Myocyte (in vitro differentiated cells): ENCODE measurements at places on chromosomes 1 and 21. TPM values are rescaled to one million over a fixed set of nuclear protein-coding genes. Genes with fewer than 3 reads are reported as not detected.

- DNase-seq, result peak; percentile 9
These were observed 5.0 kb downstream of the VANGL2 start for GRCh38 chr1:160405331-160405877.

DNA sequence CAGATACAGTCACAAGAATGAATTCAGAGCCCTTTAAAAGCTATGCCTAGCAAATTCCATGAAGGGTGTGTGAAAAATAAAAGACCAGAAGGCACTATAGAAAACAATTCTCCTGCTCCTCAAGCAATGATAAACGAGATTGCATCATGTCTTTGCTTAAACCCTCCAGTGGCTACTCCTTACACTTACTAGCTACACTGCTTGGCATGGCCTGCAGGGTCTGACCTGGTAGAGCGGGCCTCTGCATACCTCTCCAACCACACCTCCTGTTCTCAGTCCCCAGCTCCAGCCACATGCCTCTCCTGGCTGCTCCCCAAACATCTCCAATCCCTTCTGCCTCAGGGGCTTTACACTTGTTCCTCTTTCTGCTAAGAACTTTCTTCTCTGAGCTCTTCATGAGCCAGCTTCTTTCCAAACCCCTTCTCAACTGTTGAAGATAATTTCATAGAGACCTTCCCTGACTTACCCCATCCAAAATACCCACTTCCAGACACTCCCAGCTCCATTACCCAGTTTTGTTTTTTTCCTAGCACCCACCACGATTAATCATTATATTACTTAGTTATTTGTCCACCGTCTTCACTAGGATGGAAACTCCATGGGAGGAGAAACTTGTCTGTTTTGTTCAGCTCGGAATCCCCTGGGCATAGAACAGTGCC lies 11.2 kb upstream of the CREG1 start:
- DNase-seq, result peak; percentile 63

The NRIP1 gene
- total RNA-seq, result 29.0 and 37.3 TPM in 2 replicates

- no peak for DNase-seq
These were observed 63.8 kb downstream of the TGFB2 start for GRCh38 chr1:218408942-218409341.

GRCh38 chr1:26993237-26994019 lies at the start of gene TRNP1:
Gene TRNP1, plus strand, starts transcription at chr1:26993692. Its CDS starts 95 bp downstream, at chr1:26993787.
- peak; percentile 52 for DNase-seq

DNA sequence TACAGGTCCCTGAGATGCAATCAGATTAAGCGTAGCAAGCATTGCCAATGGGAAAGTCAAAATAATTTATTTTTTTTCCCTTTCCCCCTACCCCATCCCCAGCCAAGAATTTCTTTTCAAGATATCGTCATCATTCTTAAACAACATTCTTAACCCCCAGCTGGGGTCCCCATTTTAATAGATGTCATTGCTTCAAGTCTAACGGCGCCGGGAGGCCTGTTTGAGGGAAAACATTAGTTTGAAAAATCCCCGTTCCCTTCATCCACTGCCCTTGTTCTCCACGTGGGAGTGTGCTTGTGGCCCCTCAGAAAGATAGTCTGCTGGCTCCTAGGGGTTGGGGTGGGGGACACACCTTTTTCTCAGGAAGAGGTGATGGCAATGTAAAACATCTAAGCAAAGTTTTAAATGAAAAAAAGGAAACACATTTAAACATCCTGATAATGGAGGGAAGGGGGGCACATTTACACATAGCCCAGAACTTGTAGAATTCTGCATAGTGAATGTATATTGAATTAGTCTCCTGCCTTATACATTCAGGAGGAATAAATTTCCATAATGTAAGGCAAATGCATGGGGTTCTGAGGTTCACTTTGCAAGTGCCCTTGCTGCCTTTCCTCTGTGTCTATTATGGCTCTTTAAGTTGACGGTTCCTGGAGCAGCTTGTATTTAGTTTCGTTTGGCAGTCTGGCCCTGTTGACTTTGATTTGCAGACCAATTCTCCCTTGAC lies 6.8 kb downstream of the TRNP1 start:
- no peak for DNase-seq

GRCh38 chr1:28783363-28783762 lies 28.6 kb upstream of the OPRD1 start:
- DNase-seq, result no peak

The FALEC gene
- total RNA-seq, result not detected in 2 replicates

DNA sequence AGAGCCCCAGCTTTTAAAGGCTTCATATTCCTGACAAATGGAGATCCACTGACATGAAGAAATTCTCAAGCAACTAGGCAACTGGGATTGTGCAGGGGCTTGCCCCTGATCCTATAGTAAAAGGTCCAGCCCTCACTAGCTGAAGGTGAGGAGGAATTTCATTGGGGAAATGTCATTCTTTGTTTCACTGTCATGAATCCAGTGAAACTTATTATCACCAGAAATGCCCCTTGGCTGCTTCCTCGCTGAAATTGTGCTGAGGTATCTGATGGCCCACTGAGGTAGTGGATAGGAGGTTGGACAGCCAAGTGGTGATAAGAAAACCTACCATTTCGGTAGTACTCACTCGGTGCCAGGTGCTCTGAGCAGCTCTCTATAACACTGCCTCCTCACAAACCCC lies 36.2 kb downstream of the CCN1 start:
- DNase-seq, result no peak

The BTBD8 gene
- total RNA-seq, result 3.9 and 6.0 TPM in 2 replicates

DNA sequence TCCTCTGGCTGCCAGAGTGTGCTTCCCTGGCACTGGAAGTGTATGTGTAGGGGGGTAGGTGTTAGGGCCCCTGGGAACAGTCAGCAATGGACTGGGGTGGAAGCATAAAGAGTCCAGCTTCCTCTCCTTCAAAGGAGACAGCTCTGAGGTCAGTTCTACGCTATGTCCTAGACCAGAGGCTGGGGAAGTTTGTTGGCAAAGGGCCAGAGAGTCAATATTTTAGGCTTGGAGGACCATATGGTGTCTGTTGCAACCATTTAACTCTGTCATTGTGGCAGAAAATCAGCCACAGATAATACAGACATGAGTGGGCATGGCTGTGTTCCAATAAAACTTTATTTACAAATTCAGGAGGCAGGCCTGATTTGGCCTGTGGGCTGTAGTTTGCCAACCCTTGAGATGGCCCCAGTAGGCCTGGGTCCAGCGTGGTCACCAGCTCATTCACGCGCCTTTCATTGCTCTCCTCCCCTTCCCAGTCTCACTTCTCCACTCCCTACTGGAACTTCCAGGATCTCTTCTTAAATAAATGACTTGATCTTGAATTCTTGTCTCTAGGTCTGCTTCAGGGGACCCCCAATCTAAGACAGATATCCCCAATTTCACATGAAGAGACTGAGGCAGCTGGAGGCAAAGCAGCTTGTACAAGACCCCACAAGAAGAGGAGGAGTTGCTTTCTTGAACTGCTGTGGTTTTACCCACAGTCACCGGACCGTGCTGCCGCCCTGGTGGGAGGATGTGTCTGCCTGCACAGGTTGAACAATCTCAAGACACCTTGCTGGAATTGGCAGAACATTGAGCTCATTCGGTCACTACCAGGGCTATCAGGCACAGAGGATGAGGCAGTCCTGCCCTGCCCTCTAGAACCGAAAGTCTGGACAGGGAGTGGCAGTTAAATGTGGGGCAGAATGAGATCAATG lies 162.4 kb upstream of the POU3F1 start:
- DNase-seq, result no peak

GRCh38 chr1:169200319-169200718 lies 93.8 kb downstream of the ATP1B1 start:
- no peak for DNase-seq

GRCh38 chr1:35112668-35113067 lies 33.5 kb downstream of the ZMYM1 start:
- no peak for DNase-seq

DNA sequence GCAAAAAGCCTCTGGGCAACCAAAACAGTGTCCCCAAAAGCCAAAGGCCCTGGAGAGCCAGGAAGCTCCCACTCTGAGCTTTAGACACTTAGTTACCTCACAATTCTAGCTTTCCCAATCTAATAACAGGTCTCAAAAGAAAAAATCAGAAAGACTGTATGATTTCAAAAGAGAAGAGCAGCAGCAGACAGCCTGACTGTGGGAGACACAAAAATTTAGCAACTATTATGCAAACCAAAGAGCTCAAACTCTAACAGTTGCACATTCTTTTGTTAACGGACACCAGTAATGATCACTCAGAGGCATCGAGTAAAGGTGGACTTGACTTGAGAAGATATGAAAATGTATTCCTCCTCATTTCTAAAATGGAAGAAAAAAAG lies 160.1 kb downstream of the SLC45A1 start:
- DNase-seq, result no peak

GRCh38 chr1:55860326-55860725 lies 645.2 kb upstream of the USP24 start:
- no peak for DNase-seq

GRCh38 chr1:229318056-229318455 lies 24.8 kb downstream of the CCSAP start:
- peak; percentile 52 for DNase-seq

DNA sequence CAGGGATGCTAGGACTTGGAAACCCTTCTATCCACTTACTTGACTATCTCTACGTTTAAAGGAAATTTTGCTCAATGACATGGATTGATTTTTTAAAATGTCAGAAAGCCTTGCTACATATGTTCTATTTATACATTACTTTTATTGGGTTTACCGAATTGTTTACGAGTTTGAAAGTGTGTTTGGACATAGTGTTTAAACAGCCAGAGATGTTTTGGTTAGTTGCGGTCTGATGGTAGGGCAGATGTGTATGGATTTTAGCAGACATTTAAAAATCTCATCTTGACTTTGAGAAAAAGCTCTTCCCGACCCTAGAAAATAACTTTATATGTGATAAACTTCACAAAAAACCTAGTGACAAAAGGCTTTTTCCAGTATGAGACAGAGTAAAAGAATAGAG lies 513.7 kb downstream of the PLA2G4A start:
- no peak for DNase-seq

DNA sequence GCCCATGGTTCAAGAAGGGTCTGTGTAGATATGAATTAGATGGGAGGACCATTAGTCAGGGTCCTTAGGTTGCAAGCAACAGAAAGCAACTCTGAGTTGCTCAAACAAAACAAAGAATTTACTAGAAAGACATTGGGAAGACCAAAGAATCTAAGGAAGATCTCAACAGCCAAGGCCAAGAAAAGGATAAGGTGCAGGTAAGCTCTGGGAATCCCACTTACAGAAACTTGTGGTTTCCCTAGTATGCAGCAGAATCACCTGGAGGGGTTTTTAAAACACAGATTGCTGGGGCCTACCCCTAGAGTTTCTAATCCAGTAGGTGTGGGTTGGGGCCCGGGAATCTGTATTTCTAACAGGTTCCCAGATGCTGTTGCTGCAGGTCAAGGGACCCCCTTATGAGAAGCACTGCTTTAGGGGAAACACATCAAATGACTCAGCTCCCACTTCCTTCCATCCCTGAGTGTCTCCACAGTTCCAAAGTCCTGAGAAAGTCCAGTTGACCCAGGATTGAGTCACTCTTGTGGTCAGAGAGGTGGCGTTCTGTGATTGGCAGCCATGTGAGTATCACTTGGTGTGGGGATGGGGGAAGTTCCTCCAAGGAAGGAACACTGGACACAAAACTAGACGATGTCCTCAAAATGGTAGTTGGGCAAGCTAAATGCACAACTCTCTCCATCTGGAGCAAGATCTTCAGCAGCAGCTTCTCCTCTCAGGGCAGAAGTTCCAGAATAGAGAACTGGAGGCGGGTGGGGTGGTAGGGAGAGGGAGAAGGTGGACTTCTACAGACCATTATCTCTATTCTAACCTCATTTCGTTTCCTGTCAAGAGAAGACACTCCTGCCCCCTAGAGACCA lies 24.2 kb upstream of the EYA3 start:
- DNase-seq, result peak; percentile 39

DNA sequence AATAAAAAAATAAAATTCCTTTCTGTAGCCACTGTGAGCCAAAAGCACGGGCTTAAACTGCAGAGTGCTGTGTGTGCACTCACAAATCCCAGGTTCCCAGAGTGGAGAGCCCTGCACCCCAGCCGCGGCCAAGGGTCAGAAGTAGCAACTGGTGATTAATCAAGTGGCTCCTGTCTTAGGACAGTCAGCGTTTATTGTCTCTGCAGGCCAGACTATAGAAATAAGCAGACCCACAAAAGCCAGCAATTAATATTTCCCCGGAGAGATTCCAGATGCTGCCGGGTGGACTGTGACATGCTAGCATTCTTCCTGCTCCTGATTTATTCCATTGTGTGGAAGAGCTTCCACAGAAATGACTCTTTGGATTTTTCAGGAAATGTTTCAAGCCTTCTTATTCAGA lies 412.2 kb downstream of the KIF26B start:
- no peak for DNase-seq

The GNG12 gene
- 60.5 and 62.6 TPM in 2 replicates for total RNA-seq

The LCK gene
- total RNA-seq, result not detected in 2 replicates

GRCh38 chr21:41068967-41069642 lies 98.9 kb upstream of the BACE2 start:
- peak; percentile 62 for DNase-seq

GRCh38 chr1:63835128-63835527 lies 61.3 kb downstream of the ROR1 start:
- DNase-seq, result no peak

DNA sequence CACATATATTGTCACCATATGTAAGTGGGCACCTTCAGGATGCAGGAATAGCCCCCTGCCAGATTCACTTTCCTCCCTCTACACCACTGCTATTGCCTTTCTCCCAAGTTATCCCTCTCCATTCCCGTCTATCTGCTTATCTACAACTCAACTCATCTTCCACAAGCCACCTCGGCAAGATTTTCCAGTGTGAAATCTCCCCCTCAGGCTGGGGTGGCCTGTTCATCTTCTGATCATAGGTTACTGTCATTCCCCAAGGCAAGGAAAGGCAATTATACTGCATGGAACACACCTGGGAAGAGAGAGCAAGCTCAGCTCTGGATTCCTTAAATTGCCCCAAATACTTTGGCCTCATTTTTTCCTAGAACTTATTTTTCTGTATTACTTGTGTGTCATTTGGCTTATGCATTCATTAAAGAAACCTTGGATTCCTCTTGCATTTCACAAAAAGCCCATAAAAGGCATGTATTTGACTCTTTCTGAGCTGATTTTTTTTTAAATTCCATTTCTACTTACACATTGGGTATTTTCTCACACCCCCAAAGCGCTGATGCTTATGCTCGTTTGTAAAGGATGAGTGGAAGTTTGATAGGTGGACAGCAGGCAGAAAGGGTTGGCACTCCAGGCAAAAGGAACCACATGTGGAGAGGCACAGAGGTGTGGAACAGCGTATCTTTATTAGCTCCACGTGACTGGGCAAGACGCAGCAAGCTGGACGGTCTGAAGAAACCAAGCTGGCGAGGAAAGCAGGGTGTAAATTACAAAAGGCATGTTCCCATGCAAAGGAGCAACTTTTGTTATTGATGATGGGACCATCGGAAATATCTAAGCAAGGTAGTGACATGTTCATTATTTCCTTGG lies 169.7 kb upstream of the RAB4A start:
- no peak for DNase-seq

- DNase-seq, result no peak
These were observed at the start of gene MASP2 for GRCh38 chr1:11046625-11047365. Gene MASP2, minus strand, starts transcription at chr1:11047239. Its CDS starts 32 bp downstream, at chr1:11047207.

The TMIGD3 gene
- not detected in 2 replicates for total RNA-seq

- no peak for DNase-seq
These were observed 3.6 kb downstream of the RXRG start for GRCh38 chr1:165441166-165441880.

GRCh38 chr1:41623736-41624135 lies 139.3 kb upstream of the EDN2 start:
- DNase-seq, result no peak
